ENCODE measurements at places on chromosomes 6 and 20.

GRCh38 chr6:82270881-82271635, 23.5 kb upstream of the IBTK start:
- no peak for DNase-seq

GRCh38 chr6:142207265-142207877, 60.3 kb downstream of the VTA1 start:
- DNase-seq = no peak

DNA sequence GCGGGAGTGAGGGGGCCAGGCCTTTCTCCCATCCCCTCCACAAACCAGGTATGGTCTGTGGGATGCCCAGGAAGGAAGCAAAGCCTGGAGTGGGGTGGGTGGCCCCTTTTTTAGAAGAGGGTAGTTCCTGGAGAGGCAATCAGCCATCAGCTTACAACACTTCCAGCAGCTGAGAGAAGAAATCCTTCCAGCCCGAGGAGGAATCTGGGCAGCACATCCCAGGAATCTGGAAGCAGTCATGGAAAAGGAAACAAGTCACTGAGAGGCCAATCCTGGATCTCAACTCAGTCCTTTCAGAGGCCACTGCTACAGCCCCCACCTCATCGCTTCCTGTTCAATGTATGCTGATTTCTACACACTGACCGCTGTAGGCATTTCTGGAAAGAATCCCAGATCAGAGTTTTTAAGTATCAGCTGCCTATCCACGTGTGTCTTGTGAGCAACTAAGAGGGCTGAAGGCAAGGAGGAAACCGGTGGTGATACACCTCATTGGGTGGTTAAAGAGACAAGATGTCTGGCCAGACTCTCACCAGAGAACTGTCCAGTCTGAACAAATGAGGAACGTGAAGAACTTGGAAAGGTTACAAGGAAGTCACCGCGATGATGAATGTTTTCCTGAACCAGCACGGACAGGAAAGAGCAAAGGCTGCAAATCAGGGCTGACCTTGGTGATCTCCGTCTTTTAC, 92.9 kb upstream of the SHLD1 start:
- no peak for DNase-seq

- no peak for DNase-seq
Measured at GRCh38 chr6:80226151-80226550, 119.7 kb downstream of the BCKDHB start.

- DNase-seq = no peak
Measured at GRCh38 chr6:111850295-111850937, 22.8 kb downstream of the FYN start.

Data from stimulated activated CD8-positive, alpha-beta memory T cell treated with anti-CD3 and anti-CD28 coated beads, Interleukin-7, amount 100 ng/mL, for 24 hours (primary cell).